ENCODE measurements at places on chromosomes 3 and 15.

DNA sequence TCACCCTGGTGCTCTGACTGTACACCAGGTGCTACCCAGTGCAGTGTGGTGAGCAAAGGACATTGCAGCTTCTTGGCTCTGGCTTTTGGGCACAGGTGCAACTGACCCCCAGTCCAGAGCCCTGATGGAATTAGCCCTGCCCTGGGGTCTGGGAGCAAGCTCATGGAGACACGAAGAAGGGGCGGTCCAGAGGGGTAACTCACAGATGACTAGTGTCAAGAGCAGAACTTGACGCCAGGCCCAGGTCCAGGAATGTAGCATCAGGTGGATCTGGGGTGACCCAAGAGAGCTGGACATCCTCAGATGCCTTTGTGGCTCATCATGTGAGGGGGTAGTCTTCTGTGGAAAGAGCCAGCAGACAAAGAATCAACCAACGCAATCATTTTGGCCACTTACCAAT, 88.9 kb downstream of the ASB7 start:
- DNase-seq: no peak

DNA sequence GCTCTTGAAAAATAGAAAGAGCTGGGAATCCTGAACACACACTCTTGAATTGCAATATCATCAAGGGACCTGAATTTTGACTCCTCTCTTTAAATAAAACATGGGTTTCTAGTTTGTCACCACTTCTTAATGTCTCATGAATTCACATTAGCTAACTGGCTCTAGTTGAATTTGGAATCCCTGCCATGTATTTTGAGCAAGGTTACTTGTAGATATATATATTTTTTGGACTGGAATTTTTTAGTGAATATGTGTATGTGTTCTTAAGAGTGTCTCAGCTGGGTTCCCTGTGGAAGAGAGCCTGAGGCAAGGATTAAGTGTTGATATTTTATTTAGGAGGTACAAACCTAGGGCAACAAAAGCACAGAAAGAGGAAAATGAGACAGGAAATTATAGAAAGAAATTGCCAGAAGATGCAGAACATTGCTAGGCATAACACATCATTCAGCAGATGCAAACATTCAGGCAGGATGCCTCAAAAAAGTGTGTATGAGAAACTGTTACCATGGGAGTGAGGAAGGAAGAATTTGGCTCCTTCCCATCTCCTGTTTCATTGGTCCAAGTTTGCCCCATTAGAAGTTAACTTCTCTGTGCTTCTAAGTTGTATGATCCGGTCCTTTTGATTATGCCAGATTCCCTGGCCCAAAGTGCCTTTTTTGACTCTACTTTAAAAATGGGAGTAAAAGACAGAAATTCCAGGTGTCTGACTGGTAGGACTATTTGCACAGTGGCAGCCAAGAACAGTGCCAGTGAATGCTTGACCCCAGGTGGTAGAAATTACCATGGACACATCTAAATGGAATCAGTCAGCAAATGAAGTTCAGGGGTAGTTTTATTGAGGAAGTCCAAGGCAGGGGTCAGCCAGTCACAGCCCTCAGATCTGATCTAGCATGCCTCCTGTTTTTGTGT, 253.7 kb upstream of the TGFBR2 start:
- no peak for DNase-seq

DNA sequence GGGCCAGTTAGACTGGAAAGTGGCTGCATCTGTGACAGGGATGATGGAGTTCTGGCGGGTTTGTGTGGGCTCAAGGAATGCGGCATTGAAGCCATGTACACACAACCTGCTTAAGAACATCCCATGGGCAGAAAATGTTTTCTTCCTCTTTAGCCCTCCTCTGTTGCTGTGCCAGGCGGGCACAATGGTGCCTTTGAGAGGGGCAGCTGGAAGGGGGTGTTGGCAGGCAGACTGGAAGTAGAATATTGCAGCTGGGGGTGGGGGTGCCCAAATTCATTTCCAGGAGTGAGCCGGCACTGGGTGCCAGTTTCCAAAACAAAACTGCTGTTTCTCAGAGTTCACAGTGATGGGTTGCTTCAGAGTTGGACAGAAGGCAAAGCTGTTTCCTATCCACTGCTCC, 91.8 kb upstream of the ETV5 start:
- no peak for DNase-seq

DNA sequence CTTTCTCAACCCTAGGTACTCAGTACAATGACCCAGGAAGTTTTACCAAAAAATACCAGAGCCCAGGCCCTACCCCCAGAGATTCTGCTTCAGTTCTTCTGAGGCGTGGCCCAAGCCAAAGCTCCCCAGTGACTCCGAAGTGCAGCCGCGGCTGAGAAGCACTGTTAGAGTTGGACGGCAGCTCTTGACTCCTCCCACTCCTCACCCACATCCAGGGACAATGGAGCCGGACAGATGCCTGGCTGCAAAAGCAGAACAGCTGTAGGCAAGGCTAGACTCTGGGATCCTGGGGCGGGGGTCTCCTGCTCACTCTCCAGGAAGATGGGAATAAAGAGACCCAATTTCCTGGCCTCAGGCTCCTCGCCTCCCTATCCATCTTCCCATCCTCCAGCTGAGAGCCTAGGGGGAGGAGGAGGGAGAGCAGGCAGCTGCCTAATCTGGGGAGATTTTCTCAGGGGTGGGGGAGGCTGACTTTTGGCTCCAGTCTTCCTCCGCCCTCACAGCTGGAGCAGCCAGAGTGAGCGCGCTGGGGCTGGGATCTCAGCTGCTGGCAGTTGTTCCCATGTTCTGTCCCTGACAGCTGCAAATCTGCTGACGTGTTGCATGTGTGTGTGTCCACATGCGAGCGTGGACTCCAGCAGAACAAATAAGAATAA, 223.8 kb downstream of the OPA1 start:
- no peak for DNase-seq

DNA sequence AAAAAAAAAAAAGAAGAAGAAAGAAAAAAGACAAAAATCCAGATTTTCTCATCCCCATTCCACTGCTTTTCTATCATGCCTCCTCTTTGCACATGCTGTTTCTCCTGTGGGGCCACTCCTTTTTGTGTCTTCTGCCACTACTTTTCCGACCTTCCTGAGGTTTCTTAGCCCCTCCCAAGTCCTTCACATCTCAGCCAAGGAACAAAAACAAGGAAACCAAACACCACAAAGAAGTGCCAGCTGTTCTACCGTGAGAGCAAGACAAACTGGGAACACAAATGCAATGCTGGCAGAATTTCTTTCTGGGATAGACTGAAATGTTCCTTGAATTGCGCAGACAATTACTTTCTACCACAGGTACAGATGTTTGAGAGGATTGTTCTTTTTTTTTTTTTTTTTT, 83.2 kb downstream of the MB21D2 start:
- no peak for DNase-seq

DNA sequence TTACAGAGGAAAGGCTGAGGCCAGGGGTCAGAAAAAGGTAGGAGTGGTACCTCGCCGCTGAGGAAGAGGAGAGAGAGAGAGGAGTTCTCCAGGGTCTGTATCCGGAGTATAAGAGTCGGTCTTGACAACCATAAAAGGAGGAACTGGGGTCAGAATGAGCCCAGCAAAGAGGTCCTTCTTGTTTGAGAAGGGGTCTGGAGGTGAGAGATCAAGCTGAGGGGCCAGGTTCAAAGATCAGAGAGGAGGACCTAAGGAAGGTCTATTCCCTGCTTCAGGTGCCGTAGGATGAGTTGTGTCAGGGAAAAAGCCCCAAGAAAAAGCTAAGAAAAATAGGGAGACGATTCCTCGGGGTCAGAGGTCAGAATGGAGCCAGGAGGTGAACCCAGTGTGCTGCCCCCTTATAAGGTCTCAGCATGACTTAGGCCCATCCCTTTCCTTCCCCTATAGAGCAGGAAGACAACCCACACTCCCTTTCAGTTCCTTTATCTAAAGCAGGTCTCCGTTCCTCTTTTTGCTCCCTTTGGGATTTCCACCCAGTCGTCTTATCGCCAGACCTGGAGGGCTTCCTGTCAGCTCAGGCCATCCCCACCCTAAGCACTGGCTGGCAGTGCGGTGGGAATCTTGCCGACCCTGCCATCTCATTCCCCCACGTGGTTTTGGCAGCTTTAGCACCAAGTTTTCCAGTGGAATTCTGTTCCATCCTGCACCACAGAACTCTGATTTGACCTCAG, 651 bp downstream of the MTMR14 start:
- DNase-seq: no peak

GRCh38 chr3:103195216-103195615, 760.4 kb downstream of the ZPLD1 start:
- no peak for DNase-seq

DNA sequence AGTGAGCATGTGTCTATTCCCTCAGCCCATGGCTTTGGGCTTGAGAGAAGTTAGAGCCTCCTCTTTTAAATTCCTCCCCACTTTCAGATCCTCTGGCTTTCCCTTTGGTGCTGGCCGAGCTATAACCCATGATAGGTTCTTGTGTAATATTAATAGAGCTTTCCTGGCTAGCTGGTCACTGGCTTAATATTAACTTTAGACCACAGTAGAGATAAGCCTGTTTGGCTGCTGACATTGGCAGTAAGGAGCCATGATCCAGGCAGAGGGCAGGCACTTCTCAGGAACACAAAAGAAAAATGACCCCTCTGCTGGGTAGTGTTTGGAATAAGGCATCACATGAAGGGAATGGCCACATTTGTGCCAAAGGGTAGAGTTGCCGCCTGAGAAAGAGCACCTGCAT, 65.4 kb upstream of the UMPS start:
- no peak for DNase-seq

- no peak for DNase-seq
Observed at GRCh38 chr15:28060005-28060404, 39.1 kb downstream of the OCA2 start.

- no peak for DNase-seq
Observed at GRCh38 chr3:100160521-100160920, 46.2 kb upstream of the FILIP1L start.
